Central memory CD8-positive, alpha-beta T cell (primary cell): ENCODE measurements at places on chromosomes 3 and 15.
A peak's percentile ranks its signal among the peaks of the same experiment; 100 is the strongest.

DNA sequence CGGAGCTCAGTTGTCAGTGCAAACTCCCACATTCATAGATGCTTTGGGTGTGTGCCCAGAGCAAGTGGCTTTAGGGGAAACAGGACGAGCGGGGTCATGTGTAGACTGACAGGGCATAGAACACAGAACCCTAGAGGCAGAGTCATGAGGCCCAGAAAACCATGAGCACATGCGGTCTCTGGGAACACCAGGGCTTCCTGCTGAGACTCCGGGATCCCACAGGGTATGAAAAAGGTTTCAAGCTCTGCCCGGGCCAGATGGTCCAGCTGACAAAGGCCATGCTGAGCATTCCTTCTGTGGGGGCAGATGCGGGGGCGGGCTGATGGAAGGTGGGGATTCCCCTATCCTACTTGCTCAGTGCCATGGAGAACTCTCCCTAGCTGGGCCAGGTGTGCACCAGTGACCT, 44.8 kb downstream of the ROPN1B start:
- H3K36me3 ChIP-seq, result peaks cover 17% of the 10 kb centered on the region
- H3K4me1 ChIP-seq, result peaks cover 6% of the 10 kb centered on the region
- no peaks in the 10 kb centered on the region for H3K27me3 ChIP-seq
- H3K4me3 ChIP-seq, result no peak overlapping the region

DNA sequence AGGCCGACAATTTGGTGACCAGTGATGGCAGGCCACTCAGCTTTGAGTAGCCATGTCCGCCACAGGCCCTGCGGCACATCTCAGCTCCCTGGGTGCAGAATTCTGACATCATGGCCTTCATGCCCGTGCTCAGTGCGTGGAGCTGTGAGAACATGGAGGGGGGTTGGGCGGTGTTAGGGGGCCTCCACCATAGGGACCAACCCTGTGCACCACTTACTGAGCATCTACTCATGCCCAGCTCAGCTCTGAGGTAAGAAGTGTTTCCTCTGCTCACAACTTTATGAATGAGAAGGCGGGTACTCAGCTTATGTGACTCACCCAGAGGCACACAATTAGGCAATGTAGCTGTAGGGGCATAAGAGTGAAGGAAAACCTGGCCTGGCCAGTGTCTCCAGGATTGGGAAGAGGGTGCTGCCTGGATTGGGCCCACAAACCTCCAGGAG, 10.5 kb downstream of the ACOX2 start:
- DNase-seq, result no peak
- H3K27me3 ChIP-seq, result no peaks in the 10 kb centered on the region
- no peak overlapping the region for H3K4me3 ChIP-seq
- no peak overlapping the region for H3K27ac ChIP-seq

DNA sequence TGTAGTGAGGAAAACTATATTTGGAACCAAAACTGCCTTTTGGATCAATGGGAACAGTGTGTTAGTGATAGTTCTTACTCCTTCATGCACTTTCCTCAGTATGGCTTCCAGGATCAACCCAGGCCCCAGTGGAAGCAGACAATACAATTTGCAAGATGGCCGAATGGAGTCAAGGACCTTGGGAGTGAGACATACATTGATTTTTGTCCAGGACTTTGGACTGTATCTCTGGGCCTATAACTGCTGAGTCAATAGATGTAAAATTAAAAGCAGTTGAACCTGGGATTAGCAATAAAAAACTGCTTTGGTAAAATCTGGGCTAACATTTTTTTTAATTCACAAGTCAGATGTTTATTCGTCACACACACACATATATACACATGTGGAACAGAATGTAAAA, 1.8 kb downstream of the ARRDC4 start:
- peaks cover 2% of the 10 kb centered on the region for H3K36me3 ChIP-seq
- H3K27me3 ChIP-seq, result no peaks in the 10 kb centered on the region
- H3K27ac ChIP-seq, result no peak overlapping the region

DNA sequence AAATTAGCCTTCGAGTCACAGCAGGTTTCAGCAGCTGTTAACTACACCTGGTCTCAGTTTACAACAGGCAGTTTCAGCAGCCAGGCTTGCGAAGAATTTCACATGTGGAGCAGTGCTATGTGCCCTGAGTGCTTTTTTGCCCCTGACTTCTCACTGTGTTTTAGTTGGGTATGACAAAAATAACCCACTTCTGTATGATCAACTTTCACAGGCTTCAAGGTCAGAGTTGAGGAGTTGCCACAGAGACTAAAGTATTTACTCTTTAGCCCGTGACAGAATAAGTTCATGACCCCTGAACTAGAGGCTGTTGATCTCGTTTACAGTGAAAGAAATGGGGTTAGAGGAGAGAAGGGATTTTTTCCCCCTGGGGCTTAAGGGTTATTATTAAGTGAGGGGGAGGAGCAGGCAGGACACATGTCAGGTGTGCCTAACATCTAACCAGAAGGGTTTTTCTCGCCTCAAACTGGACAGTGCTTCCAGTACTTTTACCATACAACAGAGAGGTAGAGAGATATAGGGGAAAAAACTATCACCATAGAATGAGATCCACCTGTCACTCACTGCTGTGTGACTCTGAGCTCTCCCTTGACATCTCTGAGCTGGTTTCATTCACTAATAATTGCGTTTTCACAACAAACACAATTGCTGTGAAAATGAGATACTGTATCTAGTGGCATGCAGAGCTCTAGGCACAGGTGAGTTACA, 14.0 kb upstream of the TOPBP1 start:
- DNase-seq, result no peak
- no peaks in the 10 kb centered on the region for H3K36me3 ChIP-seq
- H3K4me3 ChIP-seq, result no peak overlapping the region
- H3K27ac ChIP-seq, result no peak overlapping the region
- peaks cover 98% of the 10 kb centered on the region for H3K27me3 ChIP-seq

- H3K4me1 ChIP-seq, result peaks cover 43% of the 10 kb centered on the region
- H3K36me3 ChIP-seq, result peaks cover 14% of the 10 kb centered on the region
- DNase-seq, result no peak
- H3K4me3 ChIP-seq, result no peak overlapping the region
- H3K27ac ChIP-seq, result peak overlapping the region; percentile 68
- H3K27me3 ChIP-seq, result no peaks in the 10 kb centered on the region
Observed at GRCh38 chr15:88657326-88658069, 18.7 kb downstream of the ISG20 start.

DNA sequence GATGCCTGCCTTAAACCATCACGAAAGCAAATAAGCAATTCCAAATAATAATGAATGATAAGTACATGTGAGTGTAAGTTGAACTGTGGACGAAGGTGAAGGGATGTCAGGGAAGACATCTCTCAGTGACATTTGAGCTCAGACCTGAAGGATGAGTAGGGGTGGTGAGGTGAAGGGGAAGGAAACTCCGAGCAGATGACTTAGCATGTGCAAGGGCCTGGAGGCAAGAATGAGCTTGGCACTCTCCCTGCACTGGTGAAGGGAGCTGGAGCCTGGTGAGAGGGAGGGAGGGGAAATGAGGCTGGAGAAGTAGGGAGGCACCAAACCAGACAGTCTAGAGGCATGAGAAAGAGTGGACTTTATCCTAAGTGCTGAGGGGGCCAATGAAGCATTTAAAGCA, 84.3 kb downstream of the MTHFS start:
- no peaks in the 10 kb centered on the region for H3K4me1 ChIP-seq
- H3K4me3 ChIP-seq, result no peak overlapping the region
- no peaks in the 10 kb centered on the region for H3K36me3 ChIP-seq

DNA sequence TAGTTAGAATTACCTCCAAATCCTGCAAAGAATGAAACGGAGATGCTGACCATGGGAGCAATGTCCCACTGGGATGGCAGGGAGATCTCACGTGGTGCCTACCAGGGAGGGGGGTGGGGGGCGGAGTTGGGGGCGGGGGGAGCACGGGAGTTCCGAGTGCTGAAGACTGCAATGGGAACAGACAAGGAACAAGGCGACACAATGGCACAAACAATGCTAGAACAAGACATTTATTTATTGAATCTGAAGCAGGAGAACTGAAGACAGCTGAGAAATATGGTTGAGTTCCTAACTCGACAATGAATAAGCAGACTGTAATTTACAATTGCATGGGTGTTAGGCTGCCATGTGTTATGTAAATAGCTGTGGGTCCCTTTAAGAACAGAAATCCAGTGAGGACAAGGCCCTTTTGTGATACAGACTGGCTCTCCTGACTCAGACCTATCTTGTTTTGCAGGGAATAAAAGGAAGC, 91.2 kb downstream of the AQP9 start:
- H3K27ac ChIP-seq, result no peak overlapping the region
- no peak overlapping the region for H3K4me3 ChIP-seq
- no peaks in the 10 kb centered on the region for H3K36me3 ChIP-seq
- H3K4me1 ChIP-seq, result peaks cover 11% of the 10 kb centered on the region
- peaks cover 32% of the 10 kb centered on the region for H3K27me3 ChIP-seq
- no peak for DNase-seq

- DNase-seq, result no peak
- H3K4me3 ChIP-seq, result no peak overlapping the region
- no peaks in the 10 kb centered on the region for H3K27me3 ChIP-seq
- peaks cover 7% of the 10 kb centered on the region for H3K36me3 ChIP-seq
Observed at GRCh38 chr15:76199106-76200082, 111.9 kb downstream of the ETFA start.

GRCh38 chr3:23805633-23806533, at the start of gene UBE2E1:
Gene UBE2E1, plus strand, starts transcription at chr3:23805955. Its CDS starts 1,315 bp downstream, at chr3:23807270.
- H3K27me3 ChIP-seq, result no peaks in the 10 kb centered on the region
- peak within 1 kb of the TSS; percentile 98 for H3K27ac ChIP-seq
- DNase-seq, result peak; percentile 55
- H3K36me3 ChIP-seq, result peaks cover 14% of the 10 kb centered on the region
- peak within 1 kb of the TSS; percentile 99 for H3K4me3 ChIP-seq

GRCh38 chr3:149618151-149619123, 39.4 kb downstream of the WWTR1 start:
- no peak overlapping the region for H3K4me3 ChIP-seq
- H3K27me3 ChIP-seq, result peaks cover 17% of the 10 kb centered on the region
- H3K4me1 ChIP-seq, result no peaks in the 10 kb centered on the region
- H3K36me3 ChIP-seq, result no peaks in the 10 kb centered on the region
- DNase-seq, result no peak
- H3K27ac ChIP-seq, result no peak overlapping the region

DNA sequence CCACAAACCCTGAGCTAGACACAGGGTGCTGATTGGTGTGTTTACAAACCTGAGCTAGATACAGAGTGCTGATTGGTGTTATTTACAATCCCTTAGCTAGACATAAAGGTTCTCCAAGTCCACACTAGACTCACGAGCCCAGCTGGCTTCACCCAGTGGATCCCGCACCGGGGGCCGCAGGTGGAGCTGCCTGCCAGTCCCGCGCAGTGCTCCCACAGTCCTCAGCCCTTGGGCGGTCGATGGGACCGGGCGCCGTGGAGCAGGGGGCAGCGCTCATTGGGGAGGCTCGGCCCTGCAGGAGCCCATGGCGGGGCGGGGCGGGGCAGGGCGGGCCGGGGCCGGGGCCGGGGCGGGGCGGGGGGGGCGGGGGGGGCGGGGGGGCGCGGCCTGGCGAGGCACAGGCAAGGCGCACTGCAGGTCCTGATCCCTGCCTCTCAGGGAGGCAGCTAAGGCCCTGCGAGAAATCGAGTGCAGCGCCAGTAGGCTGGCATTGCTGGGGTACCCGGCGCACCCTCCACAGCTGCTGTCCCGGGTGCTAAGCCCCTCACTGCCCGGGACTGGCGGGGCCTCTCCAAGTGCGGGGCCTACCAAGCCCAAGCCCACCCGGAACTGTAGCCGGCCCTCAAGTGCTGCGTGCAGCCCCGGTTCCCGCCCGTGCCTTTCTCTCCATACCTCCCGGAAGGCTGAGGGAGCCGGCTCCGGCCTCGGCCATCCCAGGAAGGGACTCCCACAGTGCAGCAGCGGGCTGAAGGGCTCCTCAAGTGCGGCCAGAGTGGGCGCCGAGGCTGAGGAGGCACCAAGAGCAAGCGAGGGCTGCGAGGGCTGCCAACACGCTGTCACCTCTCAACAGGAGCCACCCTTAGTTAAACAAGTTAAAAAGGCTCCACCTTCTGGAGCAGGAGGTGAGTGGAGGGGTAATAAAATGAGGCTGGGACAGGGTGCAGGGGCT, 9.8 kb upstream of the TMEM40 start:
- no peak overlapping the region for H3K4me3 ChIP-seq
- DNase-seq, result no peak
- H3K4me1 ChIP-seq, result no peaks in the 10 kb centered on the region
- H3K27ac ChIP-seq, result no peak overlapping the region
- peaks cover 39% of the 10 kb centered on the region for H3K27me3 ChIP-seq

DNA sequence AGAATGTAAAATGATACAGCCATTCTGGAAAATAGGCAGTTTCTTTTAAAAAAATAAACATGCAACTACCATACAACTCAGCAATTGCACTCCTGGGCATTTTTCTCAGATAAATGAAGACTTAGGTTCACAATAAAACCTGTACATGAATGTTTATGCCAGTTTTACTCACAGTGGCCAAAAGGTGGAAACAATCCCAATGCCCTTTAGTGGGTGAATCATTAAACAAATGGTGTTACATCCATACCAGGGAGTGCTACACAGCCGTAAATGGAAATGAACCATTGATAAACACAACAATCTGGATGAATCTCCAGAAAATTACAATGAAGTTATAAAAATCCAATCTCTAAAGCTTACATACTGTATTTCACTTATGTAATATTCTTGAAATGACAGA, 140.3 kb downstream of the ADAMTSL3 start:
- peaks cover 8% of the 10 kb centered on the region for H3K27me3 ChIP-seq
- H3K4me3 ChIP-seq, result no peak overlapping the region
- no peak overlapping the region for H3K27ac ChIP-seq
- no peak for DNase-seq
- H3K36me3 ChIP-seq, result peaks cover 3% of the 10 kb centered on the region

- no peaks in the 10 kb centered on the region for H3K27me3 ChIP-seq
- H3K4me3 ChIP-seq, result no peak overlapping the region
- no peak overlapping the region for H3K27ac ChIP-seq
- H3K36me3 ChIP-seq, result no peaks in the 10 kb centered on the region
Observed at GRCh38 chr3:117102426-117102825, 392.8 kb downstream of the TUSC7 start.
